ENCODE measurements at places on chromosomes 2 and 18. TPM values are rescaled to one million over a fixed set of nuclear protein-coding genes. Genes with fewer than 3 reads are reported as not detected.

DNA sequence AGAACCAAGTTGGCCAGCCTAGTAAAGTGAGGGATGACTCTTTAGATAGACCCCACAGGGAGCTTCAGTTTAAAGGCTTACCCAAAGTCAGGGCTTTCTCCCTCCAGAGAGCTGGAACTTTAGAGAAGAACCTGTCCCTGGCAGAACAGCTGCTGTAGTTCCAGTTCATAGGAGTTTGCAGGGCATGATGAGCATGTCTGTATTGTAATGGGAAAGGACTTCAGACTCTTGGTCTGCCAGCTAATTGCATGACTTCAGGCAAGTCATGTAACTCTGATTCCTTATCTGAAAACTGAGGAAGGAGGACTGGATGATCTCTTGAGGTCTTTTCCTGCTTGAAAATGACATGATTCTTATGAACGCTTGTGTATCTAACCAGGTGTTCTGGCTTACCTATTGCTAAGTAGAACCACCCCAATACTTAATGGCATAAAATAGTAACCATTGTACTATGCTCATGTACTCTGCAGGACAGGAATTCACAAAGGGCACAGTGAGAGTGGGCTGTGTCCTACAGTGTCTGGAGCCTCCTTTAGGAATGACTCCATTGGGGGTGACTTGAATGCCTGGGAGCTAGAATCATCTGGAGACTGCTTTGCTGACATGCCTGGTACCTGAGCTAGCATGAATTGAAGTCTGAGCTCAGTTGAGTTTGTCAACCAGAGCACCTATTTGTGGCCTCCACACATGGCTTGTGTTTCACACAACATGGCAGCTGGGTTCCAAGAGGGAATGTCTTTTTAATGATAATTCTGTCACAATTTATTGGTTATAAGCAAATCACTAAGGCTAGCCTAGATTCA is 18.9 kb downstream of the SP5 start:
- H3K4me1 ChIP-seq: no peaks in the 10 kb centered on the region
- no peaks in the 10 kb centered on the region for H3K27me3 ChIP-seq
- H3K27ac ChIP-seq: no peak overlapping the region
- H3K4me3 ChIP-seq: no peak overlapping the region
- DNase-seq: no peak

- no peaks in the 10 kb centered on the region for H3K36me3 ChIP-seq
- DNase-seq: no peak
- no peak overlapping the region for H3K4me3 ChIP-seq
- peaks cover 5% of the 10 kb centered on the region for H3K4me1 ChIP-seq
- no peak overlapping the region for H3K27ac ChIP-seq
These were observed 45.0 kb downstream of the SLC38A11 start for GRCh38 chr2:164910101-164910899.

DNA sequence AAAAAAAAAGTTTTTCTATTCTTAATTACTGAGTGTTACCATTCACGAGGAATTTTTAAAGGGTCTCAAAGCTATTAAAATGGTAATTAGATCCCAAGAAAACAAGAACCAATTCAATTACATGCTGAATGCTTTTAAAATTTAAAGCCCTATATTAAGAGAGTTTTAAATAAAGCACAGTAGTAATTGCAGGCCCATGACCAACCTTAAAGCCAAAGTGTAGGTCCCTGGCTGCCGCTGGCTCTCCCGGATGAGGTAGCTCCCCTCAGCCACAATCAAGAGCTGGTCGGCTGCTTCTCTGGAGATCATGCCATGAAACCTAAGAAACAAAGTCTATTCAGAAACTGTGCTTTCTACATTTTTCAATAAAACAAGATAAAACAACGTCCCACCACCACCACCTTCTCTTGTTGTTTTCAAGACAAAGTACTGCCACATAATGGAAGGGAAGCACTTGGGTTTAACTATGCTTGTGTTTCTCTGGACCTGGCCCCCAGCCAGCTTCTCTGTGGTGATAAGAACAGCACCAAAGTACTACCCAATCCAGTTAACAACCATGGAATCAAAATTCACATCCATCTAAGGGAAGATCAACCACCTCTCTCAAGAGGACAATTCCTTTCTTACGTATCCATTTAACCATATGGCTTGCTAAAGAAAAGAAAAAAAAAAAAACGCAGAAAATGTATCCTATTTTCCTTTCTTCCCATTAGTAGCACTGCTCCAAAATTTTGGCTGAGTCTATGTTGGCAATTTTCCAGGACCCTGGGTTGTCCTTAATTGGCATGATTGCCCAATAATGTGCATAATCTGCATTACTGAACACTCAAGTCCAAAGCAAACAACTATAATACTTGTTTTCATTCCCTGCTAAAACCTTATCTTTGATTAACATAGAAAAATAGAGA is 90.1 kb downstream of the CHN1 start:
- no peak overlapping the region for H3K27ac ChIP-seq
- no peak overlapping the region for H3K4me3 ChIP-seq
- H3K4me1 ChIP-seq: peaks cover 7% of the 10 kb centered on the region
- no peaks in the 10 kb centered on the region for H3K27me3 ChIP-seq
- no peak for DNase-seq

GRCh38 chr2:36677996-36678605 is 18.4 kb upstream of the VIT start:
- peaks cover 9% of the 10 kb centered on the region for H3K36me3 ChIP-seq
- H3K27me3 ChIP-seq: no peaks in the 10 kb centered on the region
- H3K27ac ChIP-seq: no peak overlapping the region
- H3K4me3 ChIP-seq: no peak overlapping the region
- H3K4me1 ChIP-seq: no peaks in the 10 kb centered on the region

DNA sequence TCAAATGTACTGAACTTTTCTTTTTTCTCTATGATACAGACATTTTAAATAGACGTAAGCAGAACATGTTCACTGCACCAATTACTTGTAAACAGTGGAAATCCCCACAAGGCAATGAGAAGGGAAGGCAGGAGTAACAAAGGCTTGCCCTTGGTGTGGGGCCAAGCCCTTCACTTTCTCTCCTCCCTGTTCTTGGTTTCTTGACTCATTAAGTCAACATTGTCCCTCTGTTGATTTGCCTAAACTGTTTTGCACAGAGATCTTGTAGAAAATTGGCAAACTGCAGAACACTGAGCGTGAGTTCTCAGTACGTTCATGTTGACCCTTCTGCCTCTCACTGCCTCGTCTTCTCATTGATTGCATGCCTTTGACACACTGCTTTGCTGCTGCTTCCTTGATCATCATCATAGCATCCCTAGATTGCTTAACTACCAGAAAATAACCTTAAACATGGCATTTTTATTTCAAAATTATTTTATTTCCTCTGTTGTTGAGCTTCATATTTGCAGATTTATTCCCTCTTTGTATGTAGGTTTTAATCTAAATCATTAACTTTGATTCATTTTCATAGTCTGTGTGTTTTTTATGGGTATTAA is 257.7 kb downstream of the PTGR3 start:
- no peak overlapping the region for H3K27ac ChIP-seq
- DNase-seq: no peak
- H3K4me3 ChIP-seq: no peak overlapping the region
- H3K4me1 ChIP-seq: peaks cover 10% of the 10 kb centered on the region
- peaks cover 2% of the 10 kb centered on the region for H3K36me3 ChIP-seq
- no peaks in the 10 kb centered on the region for H3K27me3 ChIP-seq

Gene HSPE1
- total RNA-seq: 347 TPM

Gene SCN2A
- total RNA-seq: 0.46 TPM

Gene ITGB1BP1
- total RNA-seq: 38.7 TPM
